Activated CD4-positive, CD25-positive, alpha-beta regulatory T cell (primary cell): ENCODE measurements at places on chromosomes 16 and 17.

- DNase-seq = no peak
Measured at GRCh38 chr17:74437702-74438101, 5.8 kb downstream of the GPRC5C start.

DNA sequence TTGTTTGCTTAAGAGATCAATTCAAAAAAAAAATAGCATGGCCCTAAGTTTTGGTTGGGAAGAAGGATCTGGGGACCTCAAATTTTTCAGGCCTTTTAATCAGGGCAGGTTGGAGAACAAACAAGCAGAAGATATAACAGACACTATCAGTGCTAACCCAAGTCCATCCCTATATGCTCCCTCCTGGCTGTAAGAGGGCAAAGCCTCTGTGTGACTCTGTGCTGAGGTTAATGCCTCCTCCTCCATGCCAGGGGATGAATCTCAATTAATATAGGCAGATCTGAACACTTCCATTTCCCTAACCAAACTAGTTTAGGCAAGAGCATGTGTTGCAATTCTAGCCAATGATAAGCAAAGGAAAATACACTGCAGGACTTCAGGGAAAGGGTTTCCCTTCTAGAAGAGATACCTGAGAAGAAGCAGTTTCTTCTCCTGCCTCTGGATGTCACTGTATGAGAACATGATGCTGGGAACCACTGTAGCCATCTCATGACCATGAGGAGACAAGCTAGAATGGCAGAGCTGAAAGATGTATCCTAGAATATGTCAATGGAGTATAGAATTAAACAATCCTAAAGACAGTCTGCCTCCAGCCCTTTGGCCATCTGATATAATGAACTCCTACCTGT is 76.0 kb downstream of the CHD9NB start:
- no peak for DNase-seq

DNA sequence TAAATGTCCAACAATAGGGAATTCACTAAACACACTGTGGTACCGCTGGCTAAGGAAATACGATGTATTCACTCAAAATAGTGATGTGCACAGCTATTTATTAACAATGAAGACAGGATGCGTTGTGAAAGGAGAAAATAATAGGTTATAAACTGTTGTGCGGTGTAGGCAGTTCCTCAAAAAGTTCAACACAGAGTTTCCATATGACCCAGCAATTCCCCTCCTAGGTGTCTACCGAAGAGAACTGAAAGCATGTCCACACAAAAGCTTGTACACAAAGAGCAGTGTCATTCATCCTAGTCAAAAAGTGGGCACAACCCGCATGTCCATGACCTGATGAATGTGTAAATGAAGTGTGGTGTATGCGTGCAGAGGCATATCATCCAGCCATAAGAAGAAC is 1.2 kb upstream of the CES1 start:
- DNase-seq = no peak

DNA sequence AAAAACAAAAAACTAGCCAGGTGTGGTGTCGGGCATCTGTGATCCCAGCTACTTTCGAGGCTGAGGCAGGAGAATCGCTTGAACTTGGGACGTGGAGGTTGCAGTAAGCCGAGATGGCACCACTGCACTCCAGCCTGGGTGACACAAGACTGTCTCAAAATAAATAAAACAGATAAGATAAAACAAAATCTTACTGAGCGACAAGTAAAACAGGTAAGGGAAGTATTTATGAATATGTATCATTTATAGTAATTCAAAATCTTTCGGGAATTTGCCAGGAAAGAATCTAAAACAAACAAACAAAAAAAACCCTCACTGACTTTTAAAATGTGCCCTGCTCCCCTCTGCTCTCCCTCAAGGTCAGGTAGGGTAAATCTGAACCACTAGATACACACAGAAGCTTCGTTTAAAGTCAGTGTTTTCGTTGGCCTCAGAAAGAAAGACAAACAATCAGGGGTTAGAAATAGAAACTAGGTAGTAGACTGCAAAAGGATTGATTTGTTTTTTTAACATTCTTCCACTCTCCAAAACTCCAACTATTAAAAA is 2.1 kb downstream of the PRPSAP1 start:
- no peak for DNase-seq

DNA sequence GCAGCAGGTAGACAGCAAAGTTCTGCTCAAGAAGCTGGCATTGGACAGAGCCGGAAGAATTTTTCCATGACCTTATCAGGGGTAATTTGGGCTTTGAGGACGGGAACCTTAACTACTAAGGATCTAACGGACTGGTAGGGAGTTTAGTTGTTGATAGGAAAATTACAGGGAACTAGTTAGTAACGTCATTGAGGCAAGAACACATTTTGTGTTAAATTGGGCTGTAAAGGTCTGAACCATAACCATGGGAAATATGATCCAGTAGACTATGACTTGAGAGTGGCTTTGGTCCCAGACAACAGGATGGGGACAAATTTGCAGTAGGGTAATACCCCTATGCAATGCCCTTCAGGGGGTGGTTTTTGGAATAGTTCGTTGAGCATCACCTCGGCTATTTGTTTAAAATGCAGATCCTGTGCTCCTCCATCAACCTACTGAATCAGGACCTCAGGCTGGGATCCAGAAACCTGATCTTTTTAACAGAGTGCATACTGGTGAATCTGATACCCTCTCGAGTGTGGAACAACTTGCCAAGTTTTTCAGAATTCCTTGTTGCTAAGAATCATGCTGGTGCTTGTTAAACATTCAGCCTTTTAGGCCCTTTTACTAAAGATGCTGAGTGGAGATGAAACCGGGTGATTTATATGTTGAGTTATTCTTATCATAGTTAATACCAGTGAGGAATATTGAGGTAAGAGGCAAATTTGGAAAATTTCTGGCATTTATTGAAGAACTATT is 255.1 kb downstream of the MAP2K6 start:
- DNase-seq = no peak
